GM12878 (cell line): ENCODE measurements at places on chromosomes 11 and 22. TPM values are rescaled to one million over a fixed set of nuclear protein-coding genes. Genes with fewer than 3 reads are reported as not detected.
A peak's percentile ranks its signal among the peaks of the same experiment; 100 is the strongest.

GRCh38 chr11:78737891-78738290 is 163.2 kb upstream of the NARS2 start:
- H3K4me3 ChIP-seq, result no peak overlapping the region
- H3K27ac ChIP-seq, result no peak overlapping the region
- H3K4me1 ChIP-seq, result no peaks in the 10 kb centered on the region

DNA sequence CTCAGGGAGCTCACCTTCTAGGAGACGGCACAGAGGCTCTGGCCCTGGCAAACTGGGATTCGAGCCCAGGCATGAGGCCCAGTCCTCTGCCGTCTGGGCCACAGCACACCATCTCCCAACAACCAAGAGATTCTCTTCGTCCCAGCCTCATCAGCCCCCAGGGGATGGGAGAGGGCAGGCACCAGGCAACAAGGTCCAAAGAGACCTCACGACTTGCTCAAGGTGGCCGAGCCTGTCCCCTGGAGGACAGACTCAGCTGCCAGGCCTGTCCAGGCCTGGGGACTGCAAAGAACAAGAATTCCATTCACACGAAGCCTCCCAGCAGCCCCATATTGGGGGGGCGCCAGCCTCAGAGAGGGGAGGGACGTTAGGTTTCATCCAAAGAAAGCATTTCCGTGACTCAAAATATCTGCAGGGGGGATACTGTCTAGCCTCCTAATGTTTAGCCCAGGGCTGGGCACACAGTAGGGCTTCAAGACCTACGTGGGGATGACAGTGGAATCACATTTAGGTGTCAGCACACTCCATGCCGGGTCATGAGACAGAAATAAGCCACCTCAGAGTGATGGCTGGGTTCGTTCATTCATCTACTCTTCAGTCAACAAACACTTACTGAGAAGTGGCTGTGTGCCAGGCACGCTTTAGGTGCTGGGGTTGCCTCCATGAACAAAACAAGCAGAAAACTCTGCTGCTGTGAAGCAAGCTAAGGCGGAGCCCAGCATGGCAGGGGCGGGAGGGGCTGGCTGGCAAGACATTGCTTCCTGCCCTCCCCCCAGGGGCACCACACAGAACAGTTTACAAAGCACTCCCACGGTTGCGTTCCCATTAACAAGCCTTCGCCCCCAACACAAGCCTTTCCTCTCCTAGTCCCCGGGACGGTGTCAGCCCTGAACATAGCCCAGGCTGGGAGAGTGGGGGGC is 1.2 kb downstream of the CARNS1 start:
- H3K27ac ChIP-seq, result no peak overlapping the region
- H3K36me3 ChIP-seq, result no peaks in the 10 kb centered on the region
- peaks cover 5% of the 10 kb centered on the region for H3K27me3 ChIP-seq
- DNase-seq, result no peak
- H3K4me3 ChIP-seq, result no peak overlapping the region

DNA sequence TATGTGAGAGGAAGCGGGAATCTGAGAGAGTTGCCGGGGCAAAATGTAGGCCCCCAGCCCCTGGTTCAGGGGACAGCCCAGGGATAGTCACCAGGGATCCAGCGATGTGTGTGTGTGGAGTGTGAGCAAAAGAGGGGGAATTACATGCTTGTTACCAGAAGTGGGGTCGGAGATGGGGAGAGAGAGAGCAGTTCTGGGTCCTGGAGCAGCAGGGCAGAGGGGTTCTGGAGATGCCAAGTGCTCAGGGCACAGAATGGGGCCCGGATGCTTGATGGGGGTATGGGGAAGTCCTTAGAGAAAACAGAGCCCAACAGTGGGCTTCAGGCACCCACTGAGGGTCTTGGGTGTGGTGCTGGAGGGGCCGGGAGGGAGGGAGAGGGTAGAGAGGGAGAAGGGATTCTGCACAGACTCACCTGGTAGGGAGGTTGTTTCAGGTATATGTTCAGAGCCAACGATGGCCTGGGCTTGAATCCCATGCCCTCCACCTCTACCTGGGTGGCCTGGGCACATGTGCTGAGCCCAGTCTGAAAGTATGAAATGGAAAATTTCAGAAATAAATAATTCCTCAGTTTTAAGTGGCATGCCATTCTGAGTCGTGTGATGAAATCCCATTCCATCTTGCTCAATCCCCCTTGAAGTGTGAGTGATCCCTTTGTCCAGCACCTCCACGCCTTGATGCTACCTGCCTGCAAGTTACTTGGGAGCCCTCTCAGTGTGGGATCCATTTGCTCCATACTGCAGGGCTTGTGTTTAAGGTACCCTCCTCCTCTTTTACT is 12.4 kb downstream of the SMIM38 start:
- no peaks in the 10 kb centered on the region for H3K27me3 ChIP-seq
- H3K4me1 ChIP-seq, result peaks cover 21% of the 10 kb centered on the region
- H3K36me3 ChIP-seq, result no peaks in the 10 kb centered on the region

GRCh38 chr22:38753948-38754750 is 1.6 kb downstream of the SUN2 start:
- DNase-seq, result no peak
- H3K27ac ChIP-seq, result peak overlapping the region; percentile 90
- H3K4me1 ChIP-seq, result peaks cover 43% of the 10 kb centered on the region
- H3K36me3 ChIP-seq, result peaks cover 12% of the 10 kb centered on the region

Gene OR52A1
- not detected in 2 replicates for total RNA-seq

GRCh38 chr11:124672536-124673215 is 863 bp downstream of the SIAE start:
- H3K27me3 ChIP-seq, result no peaks in the 10 kb centered on the region
- no peaks in the 10 kb centered on the region for H3K36me3 ChIP-seq
- DNase-seq, result no peak
- peak overlapping the region; percentile 96 for H3K4me3 ChIP-seq
- peak overlapping the region; percentile 65; the same call in 1 of the 2 replicates for H3K27ac ChIP-seq

GRCh38 chr22:49398115-49398514 is 429.6 kb downstream of the BRD1 start:
- no peak overlapping the region for H3K4me3 ChIP-seq
- H3K27ac ChIP-seq, result no peak overlapping the region
- H3K27me3 ChIP-seq, result no peaks in the 10 kb centered on the region
- no peaks in the 10 kb centered on the region for H3K36me3 ChIP-seq
- no peak for DNase-seq
- no peaks in the 10 kb centered on the region for H3K4me1 ChIP-seq

Gene GLYAT
- 0.18 TPM in 1 of 2 replicates, not detected in the other for total RNA-seq

Gene KRTAP5-11
- not detected in 2 replicates for total RNA-seq

GRCh38 chr11:11265994-11266606 is 87.0 kb downstream of the CSNK2A3 start:
- no peak overlapping the region for H3K27ac ChIP-seq
- no peaks in the 10 kb centered on the region; the same call in 1 of the 2 replicates for H3K36me3 ChIP-seq
- no peaks in the 10 kb centered on the region for H3K27me3 ChIP-seq
- no peak overlapping the region for H3K4me3 ChIP-seq

DNA sequence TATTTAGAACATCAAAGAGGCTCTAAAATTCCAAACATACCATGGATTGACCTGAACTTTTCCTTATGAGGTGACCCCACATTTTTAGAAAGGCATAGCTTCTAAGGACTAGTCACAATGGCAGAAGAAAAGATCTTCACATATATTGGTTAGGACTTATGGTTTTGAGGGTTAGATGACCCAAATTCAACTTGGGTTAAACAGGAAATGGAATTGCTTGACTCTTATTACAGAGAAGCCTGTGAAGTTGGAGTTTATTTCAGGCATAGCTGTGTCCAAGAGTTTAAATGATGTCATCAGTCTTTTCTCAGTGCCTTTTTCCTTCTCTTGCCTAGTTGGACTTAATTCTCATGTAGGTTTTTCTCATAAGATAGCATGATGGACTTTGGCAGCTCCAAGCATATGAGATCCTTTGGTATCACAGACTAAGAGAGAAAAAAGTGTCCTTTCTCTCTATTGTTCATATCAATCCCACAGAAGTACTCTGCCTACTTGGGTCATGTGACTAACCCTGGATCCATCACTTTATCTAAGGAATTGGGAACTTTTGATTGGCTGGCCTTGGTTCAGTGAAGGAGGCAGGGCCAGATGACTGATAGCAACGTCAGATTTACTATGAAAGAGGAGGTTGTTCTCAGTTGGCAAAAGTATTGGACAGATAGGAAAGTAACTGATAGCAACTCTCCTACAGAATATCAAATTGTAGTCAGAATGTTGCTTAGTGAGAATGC is 17.3 kb upstream of the RAG1 start:
- no peaks in the 10 kb centered on the region for H3K36me3 ChIP-seq
- no peaks in the 10 kb centered on the region for H3K27me3 ChIP-seq
- DNase-seq, result no peak
- H3K4me1 ChIP-seq, result no peaks in the 10 kb centered on the region
- no peak overlapping the region for H3K4me3 ChIP-seq
- no peak overlapping the region for H3K27ac ChIP-seq

Gene RNF215
- total RNA-seq, result 6.9 and 7.6 TPM in 2 replicates

DNA sequence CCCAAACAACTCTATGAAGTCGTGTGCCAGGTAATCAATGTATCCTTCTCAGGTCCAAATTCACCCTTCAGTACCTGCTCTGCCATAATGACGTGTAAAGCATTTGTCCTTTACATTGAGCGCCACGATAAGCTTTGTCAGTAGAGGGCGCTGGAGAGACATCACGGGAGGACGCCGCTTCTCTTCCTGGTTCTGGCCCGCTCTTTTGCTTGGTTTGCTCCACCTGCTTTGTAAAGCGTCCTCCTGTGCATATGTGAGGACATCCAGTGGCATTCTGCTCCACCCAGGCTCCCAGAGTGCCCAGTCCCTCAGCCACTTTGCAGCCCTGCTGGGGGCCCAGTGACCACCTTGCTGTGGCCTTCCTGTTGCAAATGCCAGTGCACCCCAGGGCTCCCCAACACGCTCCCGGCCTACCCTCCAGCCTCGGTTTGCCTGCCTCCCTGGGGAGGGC is 61.1 kb downstream of the WT1 start:
- H3K27me3 ChIP-seq, result no peaks in the 10 kb centered on the region
- no peaks in the 10 kb centered on the region; the same call in 1 of the 2 replicates for H3K4me1 ChIP-seq
- H3K4me3 ChIP-seq, result no peak overlapping the region
- H3K36me3 ChIP-seq, result no peaks in the 10 kb centered on the region
- peak; percentile 25 for DNase-seq

DNA sequence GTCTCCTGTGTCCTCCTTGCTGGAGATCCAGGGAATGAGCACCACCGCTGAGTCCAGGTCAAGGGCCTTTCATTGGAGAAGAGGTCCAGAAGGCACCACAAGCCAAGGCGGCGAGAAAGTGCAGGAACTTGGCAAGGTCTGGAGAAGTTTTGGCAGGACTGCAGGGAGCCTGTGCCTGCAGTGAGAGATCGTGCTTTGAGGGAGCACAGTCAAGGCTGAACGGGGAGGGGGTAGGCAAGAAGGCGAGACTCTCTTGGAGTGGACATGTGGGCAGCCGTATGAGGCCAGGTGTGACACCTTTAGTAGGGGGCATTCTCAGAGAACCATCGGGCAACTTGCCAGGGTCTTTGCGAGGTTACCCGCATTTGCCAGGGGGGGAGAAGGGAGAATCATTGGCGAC is 30.5 kb downstream of the LRRC10B start:
- no peaks in the 10 kb centered on the region; the same call in 1 of the 2 replicates for H3K27me3 ChIP-seq
- no peaks in the 10 kb centered on the region for H3K36me3 ChIP-seq
- DNase-seq, result no peak
- H3K4me3 ChIP-seq, result no peak overlapping the region
- no peak overlapping the region for H3K27ac ChIP-seq

- no peaks in the 10 kb centered on the region; the same call in 1 of the 2 replicates for H3K4me1 ChIP-seq
- H3K36me3 ChIP-seq, result no peaks in the 10 kb centered on the region
- H3K4me3 ChIP-seq, result no peak overlapping the region
- no peaks in the 10 kb centered on the region; the same call in 1 of the 2 replicates for H3K27me3 ChIP-seq
These were observed 44.0 kb downstream of the KCNJ4 start for GRCh38 chr22:38411016-38411415.

DNA sequence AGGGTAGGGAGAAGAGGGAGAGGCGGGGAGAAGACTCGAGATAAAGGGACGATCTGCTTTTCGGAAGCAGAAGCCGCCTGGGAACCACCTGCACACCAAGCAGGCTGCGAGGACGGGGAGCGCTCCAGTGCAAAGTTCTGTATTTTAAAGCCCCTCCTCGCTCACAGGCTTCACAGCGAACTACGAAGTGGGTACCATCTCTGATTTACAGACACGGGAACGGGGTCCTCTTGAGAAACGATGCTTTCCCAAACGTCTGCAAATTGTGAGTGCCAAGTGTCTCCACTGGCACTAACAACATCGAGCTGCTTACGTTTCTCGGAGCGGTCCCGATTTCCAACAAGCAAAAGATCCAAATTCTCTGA is 700 bp upstream of the STX3 start:
- peaks cover 4% of the 10 kb centered on the region for H3K4me1 ChIP-seq
- H3K36me3 ChIP-seq, result no peaks in the 10 kb centered on the region
- peak overlapping the region; percentile 97 for H3K4me3 ChIP-seq
- peaks cover 3% of the 10 kb centered on the region; the same call in 1 of the 2 replicates for H3K27me3 ChIP-seq
- no peak overlapping the region for H3K27ac ChIP-seq

GRCh38 chr11:71563406-71563805 is 2.0 kb upstream of the KRTAP5-10 start:
- no peaks in the 10 kb centered on the region for H3K4me1 ChIP-seq
- H3K27ac ChIP-seq, result no peak overlapping the region
- H3K27me3 ChIP-seq, result no peaks in the 10 kb centered on the region

- H3K27me3 ChIP-seq, result no peaks in the 10 kb centered on the region
- no peak overlapping the region for H3K27ac ChIP-seq
- H3K36me3 ChIP-seq, result no peaks in the 10 kb centered on the region
These were observed 12.5 kb downstream of the USH1C start for GRCh38 chr11:17531636-17532113.

DNA sequence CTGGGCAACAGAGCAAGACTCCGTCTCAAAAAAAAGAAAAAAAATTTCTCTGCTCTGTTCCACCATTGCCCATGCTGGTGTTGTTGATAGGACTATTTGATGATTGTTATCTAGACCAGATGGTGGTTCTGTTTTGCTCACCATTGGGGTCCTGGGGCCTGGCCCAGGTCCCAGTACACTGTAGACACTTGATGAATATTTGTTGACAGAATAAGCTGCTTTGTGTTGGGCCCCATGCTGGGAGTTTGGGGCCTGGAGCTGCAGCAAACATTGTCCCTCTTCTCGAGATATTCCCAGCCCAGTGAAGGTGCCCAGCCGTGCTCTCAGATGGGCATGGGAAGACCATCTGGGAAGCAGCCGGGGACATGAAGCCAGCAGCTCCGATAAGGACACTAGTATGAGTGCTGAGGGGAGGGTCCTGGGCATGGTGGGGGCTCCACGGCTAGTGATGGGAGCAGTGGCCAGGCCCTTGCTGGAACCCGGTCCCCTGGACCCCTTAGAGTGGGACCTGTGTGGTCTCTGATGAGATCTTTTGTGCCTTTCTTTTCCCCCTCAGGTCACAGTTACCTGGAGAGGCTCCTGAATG is 13.6 kb downstream of the INCENP start:
- H3K36me3 ChIP-seq, result peaks cover 41% of the 10 kb centered on the region
- no peaks in the 10 kb centered on the region for H3K27me3 ChIP-seq
- no peak overlapping the region for H3K27ac ChIP-seq
- no peak for DNase-seq
- H3K4me3 ChIP-seq, result no peak overlapping the region
- H3K4me1 ChIP-seq, result no peaks in the 10 kb centered on the region

- H3K27me3 ChIP-seq, result no peaks in the 10 kb centered on the region
- no peaks in the 10 kb centered on the region for H3K36me3 ChIP-seq
- H3K4me1 ChIP-seq, result no peaks in the 10 kb centered on the region
- no peak overlapping the region for H3K4me3 ChIP-seq
- H3K27ac ChIP-seq, result no peak overlapping the region
These were observed 472.2 kb upstream of the ANO3 start for GRCh38 chr11:25859776-25860175.

- peaks cover 68% of the 10 kb centered on the region for H3K4me1 ChIP-seq
- H3K4me3 ChIP-seq, result peak within 1 kb of the TSS; percentile 60
- peak within 1 kb of the TSS; percentile 98 for H3K27ac ChIP-seq
- no peaks in the 10 kb centered on the region for H3K27me3 ChIP-seq
These were observed at the start of gene NCF4 for GRCh38 chr22:36860821-36861659. NCF4 (plus strand) TSS chr22:36861006; CDS start chr22:36861172, 166 bp downstream.

Gene MN1
- 0.03 and 0.11 TPM in 2 replicates for total RNA-seq
